ENCODE measurements at places on chromosomes 2 and 18.
A peak's percentile ranks its signal among the peaks of the same experiment; 100 is the strongest.

GRCh38 chr18:59743566-59743965, 46.3 kb upstream of the CCBE1 start:
- no peak for DNase-seq

DNA sequence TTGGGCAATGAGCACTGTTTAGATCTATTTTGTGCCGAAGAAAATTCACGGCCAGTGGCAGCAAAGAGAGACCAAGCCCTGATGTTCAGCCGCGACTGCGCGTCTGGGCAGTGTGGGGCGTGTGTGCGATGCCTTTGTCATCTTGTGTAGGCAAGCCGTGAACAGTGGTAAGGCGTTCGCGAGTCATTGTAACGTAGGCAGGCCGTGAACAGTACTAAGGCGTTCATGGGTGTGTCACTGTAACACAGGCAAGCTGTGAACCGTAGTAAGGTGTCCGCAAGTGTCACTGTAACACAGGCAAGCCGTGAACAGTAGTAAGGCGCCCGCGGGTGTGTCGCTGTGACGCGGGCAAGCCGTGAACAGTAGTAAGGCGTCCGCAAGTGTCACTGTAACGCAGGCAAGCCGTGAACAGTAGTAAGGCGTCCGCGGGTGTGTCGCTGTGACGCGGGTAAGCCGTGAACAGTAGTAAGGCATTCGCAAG, 99.9 kb downstream of the NFATC1 start:
- no peak for DNase-seq

GRCh38 chr18:45753286-45753685, 29.3 kb downstream of the SLC14A1 start:
- no peak for DNase-seq

GRCh38 chr2:202069170-202070067, 3.6 kb upstream of the KIAA2012 start:
- DNase-seq: no peak

- no peak for DNase-seq
Observed at GRCh38 chr2:165472922-165473321, 3.4 kb downstream of the CSRNP3 start.

GRCh38 chr2:241188361-241189092, at the start of gene ANO7:
ANO7 (plus strand) TSS chr2:241188677; CDS start chr2:241190064, 1,387 bp downstream.
- DNase-seq: no peak

DNA sequence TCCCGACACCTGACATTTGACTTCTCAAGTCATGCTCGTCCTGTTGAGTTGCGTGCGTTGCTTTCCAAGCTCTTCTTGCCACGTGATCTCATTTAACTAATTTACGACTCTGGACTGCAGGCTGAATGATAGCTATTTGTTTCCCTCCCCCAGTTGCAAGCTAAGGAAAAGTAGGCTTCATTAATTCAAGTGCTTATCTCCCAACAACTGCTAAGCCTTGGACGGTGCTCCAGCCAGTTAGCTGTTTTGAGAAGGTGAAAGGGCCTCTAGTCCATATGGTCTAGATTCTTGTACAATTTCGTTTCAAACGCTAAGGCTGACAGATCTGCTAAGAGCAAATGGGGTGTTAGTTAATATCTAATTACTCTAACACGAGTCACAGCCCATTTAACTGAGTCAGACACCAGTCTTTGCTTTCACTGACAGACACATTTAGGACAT, 21.1 kb downstream of the GPR45 start:
- no peak for DNase-seq

DNA sequence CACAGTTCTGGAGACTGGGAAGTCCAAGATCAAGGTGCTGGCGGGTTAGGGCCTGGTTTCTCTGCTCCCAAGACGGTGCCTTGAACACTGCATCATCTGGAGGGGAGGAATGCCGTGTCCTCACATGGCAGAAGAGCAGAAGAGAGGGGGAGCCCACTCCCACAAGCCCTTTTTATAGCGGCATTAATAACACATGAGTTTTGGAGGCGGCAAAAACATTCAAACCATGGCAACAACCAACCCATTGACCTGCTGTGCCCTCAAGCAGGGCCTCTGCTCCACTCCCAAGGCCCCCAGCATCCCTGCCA, 62.0 kb downstream of the SMAD7 start:
- no peak for DNase-seq

DNA sequence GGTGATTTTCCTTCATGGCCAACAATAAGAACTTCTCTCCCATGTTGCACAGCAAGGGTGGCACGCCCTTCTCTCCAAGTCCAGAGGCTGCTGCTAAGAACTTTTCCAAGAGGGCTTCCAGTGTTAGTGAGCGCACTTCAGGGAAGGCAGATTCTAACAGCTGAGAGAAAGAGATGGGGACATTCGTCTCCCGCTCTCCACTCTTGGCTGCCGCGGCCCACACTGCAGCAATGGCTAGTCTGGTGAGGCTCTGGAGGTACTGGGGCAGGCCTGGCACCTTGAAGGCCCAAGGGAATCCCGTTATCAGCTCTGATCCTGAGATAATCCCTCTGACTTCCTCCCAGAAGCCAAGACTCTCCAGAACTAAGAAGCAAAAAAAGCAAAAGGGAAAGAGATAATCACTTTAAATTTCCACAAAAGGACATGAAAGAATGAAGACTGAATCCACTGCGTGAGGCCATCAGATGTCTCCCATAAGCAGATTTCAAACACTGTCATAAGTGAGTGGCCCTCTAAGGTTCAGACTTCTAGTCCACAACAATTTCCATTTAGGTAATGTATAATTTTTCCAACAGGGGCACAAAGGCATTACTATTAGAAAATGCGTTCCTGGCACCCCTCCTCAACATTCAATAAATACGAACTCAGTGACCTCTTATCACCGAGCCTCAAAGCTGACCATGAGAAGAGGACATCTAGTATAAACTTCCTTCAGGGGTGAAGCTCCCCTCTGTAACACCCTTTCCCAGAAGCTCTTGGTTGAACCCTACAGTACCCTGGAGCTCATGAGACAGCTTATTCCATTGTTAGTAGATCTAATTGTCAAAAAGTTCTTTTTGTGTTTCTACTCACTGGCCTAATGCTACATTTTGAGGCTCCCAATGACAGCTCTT, 66.7 kb upstream of the ZFP36L2 start:
- no peak for DNase-seq

DNA sequence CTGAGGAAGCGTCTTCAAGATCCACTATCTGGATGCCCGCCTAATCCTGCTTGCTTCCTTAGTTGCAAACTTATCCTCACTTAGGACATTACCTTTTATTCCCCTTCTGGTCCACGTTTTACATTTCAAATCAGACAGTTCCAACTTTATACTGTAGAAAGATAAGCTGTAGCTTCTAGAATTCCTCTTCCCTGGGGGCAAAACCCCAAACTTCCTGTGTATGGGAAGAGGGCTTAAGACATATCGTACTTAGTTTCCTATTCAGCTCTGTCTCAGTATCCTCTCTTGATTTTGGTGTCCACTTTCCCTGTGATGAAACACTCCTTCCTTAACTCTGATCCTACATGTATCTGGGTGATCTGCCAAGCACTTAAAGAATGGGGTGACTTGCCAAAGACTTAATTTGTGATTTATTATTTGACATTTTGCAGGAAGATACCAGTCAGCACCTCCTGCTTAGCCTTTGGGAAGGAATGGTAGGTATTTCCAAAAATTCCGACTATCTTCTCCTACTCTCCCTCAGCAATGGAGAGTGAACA, 245.2 kb downstream of the CDCA7 start:
- no peak for DNase-seq

DNA sequence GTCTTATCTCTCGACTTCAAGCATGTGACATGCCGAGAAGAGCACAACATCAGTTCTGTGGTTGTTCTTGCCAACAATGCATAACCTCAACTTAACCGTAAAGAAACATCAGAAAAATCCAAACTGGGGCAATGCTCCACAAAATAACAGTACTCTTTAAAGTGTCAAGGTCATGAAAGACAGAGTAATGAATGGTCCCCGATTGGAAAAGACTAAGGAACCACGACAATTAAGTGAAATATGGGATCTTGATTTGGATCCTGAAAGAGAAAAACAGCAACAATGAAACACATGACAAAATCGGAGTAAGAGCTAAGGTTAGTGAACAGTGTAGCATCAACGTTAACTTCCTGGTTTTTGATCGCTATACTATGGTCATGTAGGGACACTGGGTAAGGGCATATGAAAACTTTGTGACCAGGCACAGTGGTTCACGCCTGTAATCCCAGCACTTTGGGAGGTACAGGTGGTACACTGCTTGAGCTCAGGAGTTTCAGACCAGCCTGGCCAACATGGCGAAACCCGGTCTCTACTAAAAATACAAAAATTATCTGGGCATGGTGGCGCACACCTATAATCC, 55.2 kb downstream of the UNC50 start:
- DNase-seq: peak; percentile 74

DNA sequence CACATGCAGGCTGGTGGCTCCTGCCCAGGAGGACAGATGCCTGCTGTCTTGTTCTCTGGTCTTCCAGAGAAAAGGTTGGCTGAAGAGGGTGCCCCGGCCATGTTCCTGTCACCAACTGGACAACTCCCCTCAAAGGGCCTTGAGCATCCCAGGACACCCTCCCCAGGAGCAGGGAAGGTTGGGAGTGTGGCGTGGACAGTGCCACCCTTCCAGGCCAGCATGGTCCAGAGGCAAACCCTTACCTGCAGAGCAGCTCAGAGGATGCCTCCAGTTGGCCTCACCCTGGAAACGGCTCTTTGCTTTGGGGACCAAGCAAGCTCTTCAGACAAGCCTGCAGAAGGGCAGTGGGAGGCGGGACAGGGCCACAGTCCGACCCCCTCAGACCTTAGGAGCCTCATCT, 4.9 kb upstream of the GPC1 start:
- no peak for DNase-seq

- DNase-seq: no peak
Observed at GRCh38 chr2:178211943-178212342, 17.6 kb downstream of the OSBPL6 start.

- peak; percentile 40 for DNase-seq
Observed at GRCh38 chr2:120174963-120175581, 48.1 kb downstream of the TMEM185B start.

DNA sequence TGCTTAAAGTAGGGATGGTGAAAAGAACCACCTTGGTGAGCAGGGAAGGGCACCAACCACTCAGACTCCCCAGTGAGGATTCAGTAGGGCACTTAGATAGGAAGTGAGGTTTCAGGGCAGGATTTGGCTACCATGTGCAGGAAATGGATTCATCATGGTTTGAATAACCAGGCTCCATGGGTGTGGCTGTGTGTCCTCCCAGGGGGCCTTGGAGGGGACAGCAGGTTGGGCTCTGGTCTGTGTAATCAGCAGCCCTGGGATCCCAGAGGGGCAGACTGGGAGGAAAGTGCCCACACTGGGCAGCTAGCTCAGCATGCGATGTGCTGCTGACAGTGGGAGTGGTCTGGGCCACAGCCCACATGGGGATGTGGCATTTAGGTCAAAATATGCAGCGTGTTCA, 224.6 kb downstream of the CELF4 start:
- no peak for DNase-seq

DNA sequence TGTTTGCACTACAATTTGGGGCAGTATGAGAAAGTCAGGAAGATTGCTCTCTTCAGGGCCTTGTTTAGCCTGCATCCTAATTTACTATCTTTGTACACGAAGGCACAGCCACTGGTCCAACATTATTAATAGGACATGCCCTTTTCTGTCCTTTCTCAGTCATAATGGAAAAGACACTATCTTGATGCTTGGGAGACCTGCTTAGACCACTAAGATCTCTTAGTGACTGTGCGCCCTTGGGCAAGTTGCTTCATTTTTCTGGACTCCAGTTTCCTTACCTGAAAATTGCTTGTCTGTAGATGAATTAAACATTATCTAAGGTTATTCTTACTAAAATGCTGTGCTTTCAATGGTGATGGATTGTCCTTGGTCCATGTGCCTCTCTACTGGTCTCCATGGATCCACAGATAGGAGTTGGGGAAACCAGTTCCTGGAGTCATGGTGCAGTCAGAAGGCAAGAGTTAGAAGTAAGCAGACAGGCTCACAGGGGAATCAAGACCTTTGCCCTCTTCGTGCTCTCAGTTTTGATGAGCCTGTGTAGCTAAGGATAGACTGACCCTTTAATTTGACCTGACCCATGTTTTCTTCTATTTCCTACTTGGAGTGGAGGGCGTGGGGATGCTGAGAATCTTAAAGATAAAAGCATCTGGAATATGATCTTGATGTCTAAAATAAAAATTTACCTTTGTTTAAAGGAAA, 114.0 kb downstream of the RAPGEF4 start:
- DNase-seq: no peak

GRCh38 chr18:23365602-23366001, 87.5 kb upstream of the RIOK3 start:
- no peak for DNase-seq

DNA sequence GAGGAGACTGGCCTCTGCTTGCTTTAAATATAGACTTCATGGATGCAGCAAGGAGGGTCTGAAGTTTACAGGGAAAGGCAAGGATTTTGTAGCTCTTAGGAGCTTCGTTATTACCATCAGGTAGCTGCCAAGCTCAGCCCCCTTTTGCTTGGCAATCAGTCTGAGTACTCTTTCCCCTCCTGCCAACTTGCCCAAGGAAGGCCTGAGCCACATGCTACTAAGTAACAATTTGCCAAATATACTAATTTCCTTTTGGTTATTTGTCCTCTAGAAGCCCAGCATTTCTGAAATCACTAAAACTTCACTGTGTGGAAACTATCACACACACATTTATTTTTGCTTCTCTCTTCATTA, 85.5 kb upstream of the ITPRID2 start:
- no peak for DNase-seq

DNA sequence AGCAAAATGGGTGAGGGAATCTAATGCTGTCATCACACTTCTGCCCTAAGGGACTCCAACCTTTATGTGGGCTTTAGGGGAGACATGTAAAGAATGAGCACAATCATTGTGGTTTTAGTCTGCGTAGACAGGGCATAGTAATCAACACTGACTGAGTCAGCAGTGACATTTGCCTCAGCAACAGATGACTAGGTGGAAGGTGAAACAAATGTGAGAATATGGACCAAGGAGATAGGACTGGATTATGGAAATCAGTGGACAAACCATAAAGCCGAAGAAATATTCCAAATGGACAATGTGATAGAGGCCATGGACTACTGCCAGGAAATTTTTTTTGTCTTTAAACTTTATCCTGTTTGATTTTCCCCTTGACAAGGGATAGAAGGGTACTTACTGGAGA, 83.9 kb downstream of the PDK1 start:
- DNase-seq: no peak
